Stimulated activated CD8-positive, alpha-beta memory T cell treated with anti-CD3 and anti-CD28 coated beads, Interleukin-4, amount 100 ng/mL, for 1 hour (primary cell): ENCODE measurements at places on chromosomes 7 and 10.

GRCh38 chr10:109939315-109939961 is 16.1 kb upstream of the XPNPEP1 start:
- no peak for DNase-seq

DNA sequence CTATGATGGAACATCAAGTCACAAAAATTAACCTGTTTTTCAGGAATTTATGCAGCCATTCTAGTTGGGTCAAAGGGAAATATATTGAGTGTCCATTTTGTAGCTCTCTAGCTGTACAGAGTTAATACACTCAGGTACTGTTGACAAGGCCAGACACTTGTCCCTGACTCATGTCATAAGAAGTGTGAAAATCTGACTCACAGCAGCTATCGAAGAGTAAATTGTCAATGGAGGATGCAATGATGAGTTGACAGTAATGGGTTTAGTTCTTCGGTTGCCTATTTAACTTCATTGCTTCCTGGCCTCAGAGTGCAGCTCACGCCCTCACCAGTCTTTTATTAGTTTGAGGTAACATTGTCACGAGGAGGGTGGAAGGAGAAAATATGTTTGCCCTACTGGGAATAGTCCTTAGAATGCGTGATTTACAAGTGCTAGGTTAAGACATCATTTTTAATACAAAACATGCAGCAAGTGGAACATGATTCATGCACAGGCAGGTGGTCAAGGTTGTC is 255.1 kb downstream of the XPNPEP1 start:
- DNase-seq = no peak

- no peak for DNase-seq
These were observed 15.3 kb upstream of the PRKAR2B start for GRCh38 chr7:107029061-107029763.

GRCh38 chr7:131302446-131302845 is 25.2 kb upstream of the MKLN1 start:
- DNase-seq = no peak

DNA sequence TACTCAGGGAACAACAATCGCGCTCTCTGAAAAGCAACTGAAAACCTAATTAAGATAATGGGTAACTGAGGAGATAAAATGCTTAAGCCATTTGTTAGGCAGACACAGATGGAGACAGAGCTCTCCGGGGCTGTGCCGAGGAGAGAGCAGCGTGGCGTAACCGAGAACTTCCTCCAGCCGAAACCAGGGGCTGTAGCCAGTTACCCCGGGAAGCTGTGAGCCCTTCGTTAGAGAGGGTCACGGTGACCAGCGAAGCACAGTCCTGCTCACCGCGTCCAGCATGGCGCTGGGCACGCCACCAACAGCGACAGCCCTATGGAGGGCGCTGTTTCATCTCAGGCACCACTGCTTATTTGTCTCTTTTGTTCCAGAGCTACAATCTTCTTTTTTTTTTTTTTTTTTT is 16.1 kb downstream of the PAPOLB start:
- no peak for DNase-seq

DNA sequence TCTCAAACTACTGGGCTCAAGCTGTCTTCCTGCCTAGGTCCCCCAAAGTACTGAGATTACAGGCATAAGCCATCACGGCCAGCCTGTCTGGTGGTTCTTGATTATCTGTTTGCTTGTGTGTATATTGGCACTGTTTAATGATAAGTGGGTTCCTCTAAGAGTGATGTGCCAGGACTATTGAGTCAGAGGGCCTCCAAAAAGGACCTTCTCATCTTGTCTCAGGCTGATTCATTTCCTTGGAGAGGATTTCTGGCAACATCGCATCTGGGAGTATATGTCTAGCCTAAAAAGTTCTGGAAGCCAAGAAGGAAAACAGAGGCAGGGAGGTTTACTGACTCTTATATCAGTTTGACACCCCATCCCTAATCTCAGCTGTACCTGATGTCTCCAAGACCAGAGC is 27.1 kb upstream of the AKAP9 start:
- no peak for DNase-seq

GRCh38 chr10:15083674-15084501 is 4.7 kb downstream of the ACBD7 start:
- DNase-seq = no peak

- DNase-seq = no peak
These were observed 602.1 kb upstream of the FOXK1 start for GRCh38 chr7:4079956-4080355.

DNA sequence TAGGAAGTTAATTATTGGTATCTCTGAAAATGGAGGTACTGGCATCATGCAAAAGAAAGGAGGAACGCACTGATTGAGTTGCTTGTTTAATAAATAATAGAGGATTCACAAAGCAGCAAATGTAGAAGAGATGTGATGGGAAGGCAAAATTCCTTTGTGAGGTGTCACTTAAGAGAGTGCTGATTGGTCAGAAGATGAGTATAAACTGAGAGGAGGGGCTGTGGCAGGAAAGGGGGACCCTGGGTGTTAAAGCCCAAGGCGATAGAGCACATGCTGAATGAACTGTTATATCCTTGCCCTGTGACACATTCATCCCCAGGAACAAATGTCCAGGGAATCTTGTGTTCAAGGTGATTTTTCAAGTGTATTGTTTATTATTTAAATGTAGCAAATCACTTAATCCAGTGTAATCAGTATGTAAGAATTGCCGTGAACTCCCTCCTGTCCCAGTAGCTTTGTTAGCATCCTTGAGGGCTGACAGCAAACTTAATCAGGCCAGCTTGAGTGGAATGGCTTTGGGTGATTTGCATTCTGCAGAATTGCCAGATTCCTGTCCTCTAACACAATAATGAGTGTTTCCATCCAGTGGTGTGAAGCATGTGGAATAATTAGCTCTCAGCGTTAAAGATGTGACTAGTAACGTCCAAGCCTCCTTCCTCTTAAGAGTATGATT is 111.9 kb downstream of the CHN2 start:
- DNase-seq = no peak

DNA sequence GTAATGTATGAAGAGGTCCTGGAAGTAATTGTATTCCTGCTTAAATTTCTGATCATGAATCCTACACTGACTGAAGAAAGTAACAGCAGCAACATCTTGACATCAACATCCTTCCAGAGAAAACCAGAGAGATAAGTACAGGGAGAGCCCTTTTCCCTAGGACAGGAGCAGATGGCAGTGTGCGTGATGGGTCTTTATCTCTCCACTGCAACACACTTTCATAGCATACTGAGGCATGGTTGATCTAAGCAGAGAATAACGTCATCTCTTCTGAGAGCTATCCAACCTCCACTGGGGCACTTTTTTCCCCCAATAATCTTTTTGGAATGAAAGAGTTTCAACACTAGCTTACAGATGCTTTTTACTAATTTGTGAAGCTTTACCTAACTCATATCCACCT is 342 bp downstream of the OR2A25 start:
- DNase-seq = no peak

- DNase-seq = no peak
These were observed 22.4 kb downstream of the PDLIM1 start for GRCh38 chr10:95268438-95268837.
